NCI-H524 treated with DMSO at 0.1 percent for 48 hours (cell line): ENCODE measurements at places on chromosomes 4 and X.
A peak's percentile ranks its signal among the peaks of the same experiment; 100 is the strongest.

DNA sequence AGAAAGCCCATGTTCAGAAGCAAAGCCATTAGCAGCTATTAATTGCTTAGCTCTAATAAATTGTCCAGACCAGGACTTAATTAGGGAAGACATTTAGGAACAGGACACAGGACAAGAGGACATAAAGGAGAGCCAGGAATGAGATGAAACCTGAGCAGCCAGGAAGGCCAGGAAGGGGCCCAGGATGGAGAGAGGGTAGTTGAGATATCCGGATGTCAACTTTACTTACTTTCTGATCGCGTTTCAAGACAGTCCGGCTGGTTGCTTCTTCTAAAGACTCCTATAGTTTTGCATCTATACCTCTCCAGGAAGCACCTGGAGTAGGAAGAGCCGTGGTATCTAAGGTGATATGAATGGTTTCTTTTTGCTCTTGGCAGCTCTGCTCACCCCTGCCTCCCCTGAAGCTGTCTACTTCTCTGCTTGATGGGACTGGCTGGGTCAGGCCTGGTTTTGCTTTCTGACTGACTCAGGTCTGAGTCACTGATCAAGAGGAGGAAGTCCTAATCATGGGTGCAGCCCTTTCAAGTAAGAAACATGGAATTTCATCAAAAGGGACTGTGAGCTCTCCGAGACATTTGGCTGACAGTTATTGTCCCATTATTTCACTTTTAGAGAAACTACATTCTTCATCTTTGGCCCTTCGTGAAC is 733.3 kb downstream of the RPA4 start:
- DNase-seq = no peak

- no peak for DNase-seq
Measured at GRCh38 chrX:154482786-154483185, 3.6 kb downstream of the UBL4A start.

DNA sequence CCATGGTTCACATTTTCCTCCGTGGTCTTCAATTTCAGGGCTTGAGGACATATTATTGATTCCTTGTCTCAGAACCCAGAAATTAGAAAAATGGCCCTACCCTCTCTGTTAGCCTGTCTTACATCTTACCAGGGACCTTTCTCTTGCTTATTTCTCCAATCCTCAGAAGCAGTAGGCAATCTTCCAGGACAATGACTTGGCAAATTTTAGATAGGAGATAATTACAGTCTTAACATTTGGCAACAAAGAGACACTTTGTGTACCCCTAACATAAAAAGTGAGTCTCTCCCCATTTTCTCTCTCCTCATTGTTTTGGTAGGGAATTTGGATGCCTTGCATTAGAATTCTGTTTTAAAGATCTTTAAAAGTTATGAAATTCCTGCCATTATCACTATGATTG is 778.1 kb upstream of the SLIT2 start:
- no peak for DNase-seq

DNA sequence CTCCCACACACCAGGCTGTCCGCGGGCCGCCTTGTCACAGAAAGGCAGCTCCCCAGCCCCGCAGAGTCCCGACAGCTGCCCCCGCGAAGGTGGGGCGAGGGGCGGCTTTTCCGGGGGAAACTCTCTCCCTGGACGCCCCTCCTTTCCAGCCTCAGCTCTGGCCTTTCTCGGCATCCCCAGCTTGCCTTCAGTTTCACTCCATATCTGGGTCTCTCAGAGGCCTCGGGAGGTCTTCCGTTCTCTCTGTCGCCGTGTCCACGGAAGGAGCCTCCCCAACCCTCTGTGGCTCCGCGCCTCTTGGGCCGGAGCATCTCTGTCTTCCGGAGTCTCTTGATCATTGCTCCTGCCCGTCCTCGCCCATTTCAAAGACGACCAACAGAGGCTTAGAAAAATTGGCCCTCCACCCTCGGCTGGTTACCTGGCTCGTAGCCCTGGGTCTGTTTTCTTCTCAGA is 6.1 kb upstream of the MSX1 start:
- DNase-seq = no peak

- no peak for DNase-seq
Measured at GRCh38 chrX:119187298-119187697, 48.8 kb upstream of the PGRMC1 start.

GRCh38 chr4:8870647-8871416 is 807 bp downstream of the HMX1 start:
- DNase-seq = no peak

GRCh38 chrX:73850124-73851013 is 287.4 kb downstream of the CHIC1 start:
- DNase-seq = no peak

DNA sequence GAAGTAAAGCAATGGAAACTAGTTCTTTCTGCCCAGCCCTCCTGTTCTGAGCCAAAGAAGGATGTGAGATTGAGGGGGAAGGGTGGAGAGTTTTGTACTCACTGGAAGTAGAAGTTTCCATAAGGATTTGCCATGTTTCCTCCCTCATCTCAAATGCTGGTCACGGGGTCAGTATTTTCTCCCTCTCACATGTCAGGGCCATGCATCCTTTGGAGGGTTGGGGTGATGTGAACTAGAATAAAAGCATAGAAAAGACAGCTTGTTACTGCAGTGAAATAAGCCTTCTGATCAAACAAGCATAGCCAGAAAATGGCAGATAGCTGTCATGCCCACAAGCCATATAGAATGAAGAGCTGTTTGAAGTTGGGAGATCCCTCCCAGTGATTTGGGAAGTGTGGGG is 79.7 kb downstream of the KIT start:
- no peak for DNase-seq

GRCh38 chr4:43244688-43245382 is 352.3 kb downstream of the GRXCR1 start:
- DNase-seq = no peak

DNA sequence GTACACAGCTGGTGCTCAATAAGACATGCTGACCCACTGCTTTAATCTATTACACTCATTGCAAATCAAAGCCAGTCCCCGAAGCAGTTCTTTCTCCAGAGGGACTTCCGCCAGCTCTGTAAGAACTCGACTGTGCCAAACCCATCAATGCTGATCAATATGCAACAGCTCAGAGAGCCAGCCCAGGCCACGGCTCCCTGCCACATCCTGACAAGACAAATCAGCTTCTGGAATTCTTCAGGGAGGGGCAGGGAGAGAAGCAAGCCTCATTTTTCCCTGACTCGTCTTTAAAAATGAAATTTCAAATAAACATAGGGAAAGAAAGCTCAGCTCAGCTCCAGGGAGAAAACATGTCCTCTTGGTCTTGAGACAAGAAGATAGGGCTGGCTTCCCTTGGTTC is 5.3 kb upstream of the ADRA2C start:
- DNase-seq = no peak

GRCh38 chr4:169225812-169226211 is 44.9 kb downstream of the SH3RF1 start:
- DNase-seq = no peak

GRCh38 chr4:108042927-108043326 is 53.2 kb downstream of the HADH start:
- no peak for DNase-seq

DNA sequence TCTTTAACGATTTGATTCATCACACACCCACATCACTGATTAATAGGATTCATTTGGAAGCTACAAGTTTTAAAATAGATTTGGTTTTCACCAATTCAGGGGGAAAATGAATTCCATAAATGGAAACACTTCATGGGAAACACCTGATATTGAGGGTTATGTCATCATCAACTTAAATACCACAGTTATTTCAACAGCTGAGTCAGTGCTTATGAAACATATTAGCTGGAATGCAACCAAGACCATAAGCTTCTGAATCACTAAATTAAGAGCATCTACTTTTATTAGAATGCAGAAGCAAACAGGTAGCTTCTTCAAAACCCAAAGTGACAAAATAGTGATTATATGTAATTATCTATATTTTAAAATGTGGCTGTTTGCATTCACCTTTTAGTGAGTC is 207.8 kb upstream of the DCAF8L1 start:
- DNase-seq = no peak

DNA sequence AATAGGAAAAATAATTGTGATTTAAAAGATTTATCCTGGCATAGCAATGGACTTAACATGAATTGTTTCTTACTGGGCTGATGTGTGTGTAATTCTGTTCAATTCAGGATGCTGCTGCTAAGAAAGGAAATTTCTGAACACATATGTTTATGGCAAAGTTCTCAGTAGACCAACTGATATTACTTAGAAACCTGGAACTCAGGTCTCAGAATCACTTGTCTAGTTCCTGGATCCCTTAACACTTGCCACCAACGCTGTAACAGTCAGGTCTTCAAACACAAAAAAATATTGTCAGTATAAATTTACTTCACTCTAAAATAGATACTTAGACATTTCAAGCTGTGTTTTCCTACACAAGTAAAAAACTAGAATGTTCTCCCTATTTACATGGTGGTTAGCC is 5.5 kb downstream of the CASP3 start:
- no peak for DNase-seq

GRCh38 chrX:31181377-31182000 is 109.6 kb upstream of the FTHL17 start:
- DNase-seq = no peak

DNA sequence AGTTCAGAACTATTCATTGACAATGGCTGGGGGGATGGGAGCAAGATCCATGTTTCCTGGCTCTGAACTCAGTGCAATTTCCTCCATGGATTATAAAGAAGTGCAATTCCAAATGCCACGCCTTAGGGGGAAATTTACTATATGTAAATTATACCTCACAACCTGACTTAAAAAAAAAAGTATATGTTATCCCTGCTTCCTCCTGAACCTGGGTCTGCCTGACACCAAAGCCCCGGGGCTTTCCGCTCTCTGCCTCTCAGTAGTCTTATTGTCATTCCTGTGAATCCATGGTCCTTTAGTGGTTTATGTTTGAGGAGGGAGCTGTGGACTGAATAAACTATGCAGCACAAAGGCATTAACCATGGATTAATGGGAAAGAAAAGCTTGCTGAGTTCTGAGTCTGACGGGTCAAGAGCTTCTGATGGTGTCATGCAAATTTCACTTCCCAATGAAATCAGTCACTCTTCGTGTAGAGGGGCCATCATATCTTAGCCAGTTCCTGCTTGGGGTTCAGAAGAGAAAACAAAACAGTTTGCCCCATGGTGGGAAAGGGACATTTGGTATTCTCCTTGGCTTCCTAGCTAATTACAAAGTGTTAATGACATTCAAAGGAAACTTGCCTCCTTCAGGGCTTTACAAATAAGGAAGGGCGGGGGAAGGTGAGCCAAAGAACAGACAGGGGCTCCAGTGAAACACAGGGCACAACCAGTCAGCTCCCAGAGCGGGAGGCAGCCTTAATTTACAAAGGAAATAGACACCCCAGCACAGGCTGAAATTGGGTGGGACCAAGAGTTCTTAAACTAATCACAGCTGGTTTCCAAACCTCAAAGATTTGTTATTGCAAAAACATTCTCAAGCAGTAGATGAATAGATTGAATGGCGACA is 14.3 kb downstream of the FAM9C start:
- DNase-seq = no peak

DNA sequence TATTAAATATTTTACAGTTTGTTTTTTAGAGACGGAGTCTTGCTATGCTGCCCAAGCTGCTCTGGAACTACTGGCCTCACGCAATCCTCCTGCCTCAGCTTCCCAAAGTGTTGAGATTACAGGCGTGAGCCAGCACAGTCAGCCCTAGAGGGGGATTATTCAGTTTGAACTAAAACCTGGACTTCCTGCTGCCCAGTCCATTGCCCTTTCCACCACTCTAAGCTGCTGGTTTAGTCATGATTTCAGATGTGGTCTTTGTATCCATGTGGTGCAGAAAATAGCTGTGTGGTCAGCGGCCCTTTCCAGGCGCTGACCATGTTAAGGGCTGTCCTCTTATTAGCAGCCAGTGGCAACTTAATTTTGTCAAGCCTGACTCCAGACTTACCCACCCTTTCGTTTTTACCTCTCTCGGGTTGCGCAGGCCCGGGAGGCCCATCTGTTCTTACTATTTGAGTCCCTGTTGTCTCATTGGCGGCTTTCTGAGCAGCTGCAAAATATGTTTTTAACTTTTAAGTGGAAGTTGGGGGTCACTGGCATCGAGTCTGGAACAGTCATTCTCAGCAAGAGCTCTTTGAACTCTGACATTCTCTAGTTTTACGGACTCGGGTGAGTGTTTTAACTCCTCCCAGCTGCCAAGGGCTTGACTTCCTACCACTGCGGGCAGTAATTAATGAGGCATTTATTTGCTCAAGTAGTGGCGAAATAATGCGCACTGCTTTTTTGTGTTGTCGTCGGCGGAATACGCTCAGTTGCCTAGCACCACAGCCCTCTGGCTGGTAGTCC is 773 bp upstream of the VMA21 start:
- peak; percentile 40 for DNase-seq

DNA sequence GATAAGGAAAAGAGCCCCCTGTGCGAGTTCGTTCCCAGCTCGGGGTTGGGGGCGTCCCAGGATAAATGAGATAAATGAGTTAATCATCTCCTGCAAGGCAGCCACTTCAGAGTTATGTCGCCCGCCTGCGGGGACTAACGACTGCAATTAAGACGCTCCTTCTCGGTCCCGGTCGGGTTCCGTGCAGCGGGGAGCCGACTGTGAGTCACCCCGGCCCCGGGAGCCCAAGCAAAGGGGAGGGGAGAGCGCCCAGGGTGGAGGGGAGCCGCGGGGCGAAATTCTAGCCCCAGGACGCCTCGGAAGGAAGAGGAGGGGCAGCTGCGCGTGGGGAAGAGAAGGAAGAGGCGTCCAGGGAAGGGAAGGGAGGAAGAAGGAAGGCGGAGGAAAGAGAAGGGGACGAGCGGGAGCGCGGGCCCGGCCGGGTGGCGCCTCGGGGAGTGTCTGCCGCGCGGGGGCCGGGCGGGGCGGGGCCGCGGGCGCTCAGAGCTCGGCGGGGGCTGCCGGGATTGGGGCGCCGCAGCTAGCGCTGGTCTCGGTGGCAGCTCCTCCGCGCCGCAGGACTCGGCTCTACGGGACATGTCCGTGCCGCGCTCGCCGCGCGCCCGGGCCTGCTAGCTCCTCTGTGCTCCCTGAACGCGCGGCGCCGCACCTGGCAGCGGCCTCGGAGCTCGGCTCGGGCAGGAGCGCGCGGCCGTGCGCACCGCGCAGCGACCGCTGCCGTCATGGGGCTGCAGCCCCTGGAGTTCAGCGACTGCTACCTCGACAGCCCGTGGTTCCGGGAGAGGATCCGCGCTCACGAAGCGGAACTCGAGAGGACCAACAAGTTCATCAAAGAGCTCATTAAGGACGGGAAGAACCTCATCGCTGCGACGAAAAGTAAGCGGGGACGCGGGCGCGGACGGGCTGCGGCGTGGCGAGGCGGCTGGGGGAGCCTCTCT is at the start of gene ARHGAP10:
Gene ARHGAP10 (plus strand): TSS at position 509 of the 938 bp plus-strand sequence. CDS start 214 bp downstream, at position 723.
- DNase-seq = no peak

DNA sequence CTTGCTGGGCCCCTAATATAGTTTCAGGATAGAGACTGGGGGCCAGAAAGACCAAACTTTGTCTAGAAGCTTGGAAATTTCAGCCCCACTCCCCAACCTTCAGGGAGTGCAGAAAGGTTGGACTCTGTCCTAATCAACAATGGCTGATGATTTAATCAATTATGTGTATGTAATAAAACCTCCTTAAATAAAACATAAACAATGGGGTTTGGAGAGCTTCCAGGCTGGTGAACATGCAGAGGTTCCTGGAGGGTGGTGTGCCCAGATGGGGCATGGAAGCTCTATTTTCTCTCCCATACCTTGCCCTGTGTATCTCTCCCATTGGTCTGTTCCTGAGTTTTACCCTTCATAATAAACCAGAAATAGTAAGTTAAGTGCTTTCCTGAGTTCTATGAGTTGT is 174.2 kb downstream of the GC start:
- no peak for DNase-seq
